ENCODE measurements at places on chromosomes 5 and 9. TPM values are rescaled to one million over a fixed set of nuclear protein-coding genes. Genes with fewer than 3 reads are reported as not detected.
A peak's percentile ranks its signal among the peaks of the same experiment; 100 is the strongest.

The DNM1 gene
- 0.59 TPM for total RNA-seq

The UHRF2 gene
- total RNA-seq, result 60.1 TPM

The CXXC5 gene
- total RNA-seq, result 4.3 TPM

The IL3 gene
- total RNA-seq, result 0.25 TPM

GRCh38 chr9:111661802-111662521 is 557 bp downstream of the GNG10 start:
- peak overlapping the region; percentile 91 for H3K27ac ChIP-seq
- H3K4me1 ChIP-seq, result peaks cover 33% of the 10 kb centered on the region
- peak; percentile 49 for DNase-seq
- H3K4me3 ChIP-seq, result peak overlapping the region; percentile 93
- peaks cover 18% of the 10 kb centered on the region for H3K36me3 ChIP-seq
- peaks cover 3% of the 10 kb centered on the region for H3K27me3 ChIP-seq

DNA sequence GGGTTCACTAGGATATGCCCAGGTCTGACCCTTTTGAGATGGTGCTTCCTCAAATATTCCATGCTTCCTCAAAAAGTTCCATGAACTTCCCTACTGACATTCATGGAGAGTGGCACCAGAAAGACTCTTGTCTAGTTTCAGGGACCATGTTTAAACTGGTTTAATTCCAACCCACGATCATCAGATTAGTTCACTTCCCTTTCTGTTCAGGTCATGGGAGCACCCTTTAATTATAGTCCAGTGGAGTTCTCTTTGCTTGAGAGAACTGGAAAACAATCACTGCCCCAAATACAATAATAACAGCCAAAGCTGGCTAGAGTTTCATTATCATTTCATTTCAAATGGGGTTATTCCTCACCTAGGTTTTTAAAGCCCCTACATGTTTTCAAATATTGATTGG is 9.7 kb upstream of the ERBIN start:
- H3K4me3 ChIP-seq, result no peak overlapping the region
- DNase-seq, result no peak
- no peaks in the 10 kb centered on the region for H3K36me3 ChIP-seq

- no peak overlapping the region for H3K4me3 ChIP-seq
- H3K36me3 ChIP-seq, result peaks cover 43% of the 10 kb centered on the region
- peaks cover 4% of the 10 kb centered on the region for H3K4me1 ChIP-seq
- H3K27me3 ChIP-seq, result no peaks in the 10 kb centered on the region
- no peak for DNase-seq
- no peak overlapping the region for H3K27ac ChIP-seq
Observed at GRCh38 chr5:32110111-32110696, 63.9 kb downstream of the GOLPH3 start.

- H3K27ac ChIP-seq, result no peak overlapping the region
- no peak for DNase-seq
- H3K4me3 ChIP-seq, result no peak overlapping the region
- H3K4me1 ChIP-seq, result no peaks in the 10 kb centered on the region
Observed at GRCh38 chr5:138148811-138149210, 9.6 kb upstream of the NME5 start.

DNA sequence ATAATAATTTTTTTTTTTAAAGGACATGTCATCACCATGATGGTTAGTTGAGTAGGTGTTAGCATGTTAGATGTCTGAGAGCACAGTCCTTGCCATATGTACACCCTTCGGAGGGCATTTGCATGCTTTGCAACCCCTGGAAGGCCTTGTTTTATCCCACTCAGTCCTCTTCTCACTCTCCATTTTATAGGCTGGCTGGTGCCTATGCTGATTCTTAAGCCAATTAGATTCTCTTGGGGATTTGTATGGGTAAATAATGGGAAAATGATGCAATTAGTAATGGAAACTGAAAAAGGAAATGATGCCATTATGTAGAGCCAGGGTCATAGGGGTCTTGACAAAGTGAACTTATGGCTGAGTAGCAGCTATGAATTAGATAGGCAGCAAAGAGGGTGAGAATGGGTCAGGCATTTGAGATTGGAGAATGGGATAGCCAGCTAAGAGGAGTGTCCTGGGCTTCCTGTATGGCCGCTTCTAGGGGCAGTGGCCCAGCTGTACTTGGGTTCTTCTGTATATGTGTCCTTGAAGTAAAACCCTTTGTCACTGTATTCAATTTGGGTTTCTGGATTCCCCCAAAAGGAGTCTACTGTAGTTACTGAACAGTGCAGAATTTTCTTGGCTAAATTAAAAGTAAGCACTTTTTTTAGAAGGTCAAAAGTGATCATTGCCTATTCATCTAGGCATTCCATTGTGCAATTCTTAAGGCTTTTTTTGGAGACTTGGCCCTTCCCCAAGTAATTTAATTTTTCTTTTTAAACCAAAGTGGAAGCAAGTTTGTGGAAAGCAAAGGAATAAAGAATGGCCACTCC is 31.6 kb downstream of the LRRTM2 start:
- no peak overlapping the region for H3K4me3 ChIP-seq
- DNase-seq, result no peak
- peaks cover 6% of the 10 kb centered on the region for H3K4me1 ChIP-seq
